ENCODE measurements at places on chromosomes 13 and 19. TPM values are rescaled to one million over a fixed set of nuclear protein-coding genes. Genes with fewer than 3 reads are reported as not detected.
A peak's percentile ranks its signal among the peaks of the same experiment; 100 is the strongest.

SRRM5 gene
- 0.22 TPM for total RNA-seq

ZNF285 gene
- total RNA-seq = 14.8 TPM

- DNase-seq = no peak
Measured at GRCh38 chr13:50527612-50528509, 315.6 kb downstream of the DLEU7 start.

GRCh38 chr19:30733826-30734550, 361.8 kb downstream of the ZNF536 start:
- peak; percentile 54 for DNase-seq

ZNF878 gene
- 0.59 TPM for total RNA-seq

All from spinal cord (tissue), 10 donors.